ENCODE measurements at places on chromosomes 13 and 19.
A peak's percentile ranks its signal among the peaks of the same experiment; 100 is the strongest.

DNA sequence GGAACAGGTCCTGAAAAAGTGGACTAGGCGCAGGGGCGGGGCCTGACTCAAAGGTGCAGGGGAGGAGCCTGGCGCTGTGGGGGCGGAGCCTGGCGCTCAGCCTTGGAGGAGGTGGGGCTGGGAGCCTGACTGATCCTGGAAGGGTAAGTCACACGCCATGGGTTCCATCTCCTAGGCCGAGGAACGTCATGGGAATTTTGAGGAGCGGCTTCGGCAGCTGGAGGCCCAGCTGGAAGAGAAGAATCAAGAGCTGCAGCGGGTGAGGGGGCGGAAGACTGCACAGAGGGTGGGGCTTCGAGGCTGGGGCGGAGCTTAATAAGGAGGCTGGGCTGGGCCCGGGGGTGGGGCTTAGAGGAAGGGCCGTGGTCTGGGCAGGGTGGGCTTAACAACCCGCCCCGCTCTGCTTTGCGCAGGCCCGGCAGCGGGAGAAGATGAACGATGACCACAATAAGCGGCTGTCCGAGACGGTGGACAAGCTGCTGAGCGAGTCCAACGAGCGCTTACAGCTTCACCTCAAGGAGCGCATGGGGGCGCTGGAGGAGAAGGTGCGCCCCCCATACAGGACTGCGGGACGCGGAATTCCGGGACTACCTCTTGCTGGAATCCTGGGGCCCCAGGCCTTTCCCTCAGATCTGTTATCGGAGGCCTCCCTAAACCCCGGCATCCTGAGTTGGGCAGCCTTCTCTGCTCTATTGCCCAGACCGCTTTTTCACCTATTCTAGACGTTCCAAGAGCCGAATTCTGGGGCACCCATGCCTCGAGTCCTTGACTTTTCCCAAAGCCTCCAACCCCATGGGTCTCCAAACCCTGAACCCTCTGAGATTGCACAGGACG, 14.5 kb downstream of the PPFIA3 start:
- no peaks in the 10 kb centered on the region for H3K36me3 ChIP-seq
- peaks cover 16% of the 10 kb centered on the region for H3K27me3 ChIP-seq
- H3K4me3 ChIP-seq, result peak overlapping the region; percentile 50
- H3K4me1 ChIP-seq, result peaks cover 18% of the 10 kb centered on the region
- H3K27ac ChIP-seq, result peak overlapping the region; percentile 44

GRCh38 chr19:11414544-11414943, 4.6 kb downstream of the RGL3 start:
- DNase-seq, result no peak
- H3K27ac ChIP-seq, result no peak overlapping the region
- H3K36me3 ChIP-seq, result no peaks in the 10 kb centered on the region
- H3K4me3 ChIP-seq, result no peak overlapping the region
- no peaks in the 10 kb centered on the region for H3K4me1 ChIP-seq

GRCh38 chr13:32413284-32413683, 14.6 kb downstream of the N4BP2L1 start:
- H3K27ac ChIP-seq, result no peak overlapping the region
- H3K27me3 ChIP-seq, result no peaks in the 10 kb centered on the region
- H3K4me3 ChIP-seq, result no peak overlapping the region
- H3K4me1 ChIP-seq, result peaks cover 33% of the 10 kb centered on the region
- no peak for DNase-seq

- H3K36me3 ChIP-seq, result peaks cover 20% of the 10 kb centered on the region
- no peak overlapping the region for H3K4me3 ChIP-seq
- H3K27me3 ChIP-seq, result no peaks in the 10 kb centered on the region
- no peak overlapping the region for H3K27ac ChIP-seq
- DNase-seq, result no peak
- H3K4me1 ChIP-seq, result peaks cover 22% of the 10 kb centered on the region
These were observed 22.9 kb upstream of the ADGRE1 start for GRCh38 chr19:6864325-6864940.

- peak overlapping the region; percentile 88 for H3K27ac ChIP-seq
- H3K4me1 ChIP-seq, result peaks cover 24% of the 10 kb centered on the region
- peaks cover 11% of the 10 kb centered on the region for H3K36me3 ChIP-seq
- DNase-seq, result no peak
- H3K4me3 ChIP-seq, result peak overlapping the region; percentile 85
- H3K27me3 ChIP-seq, result peaks cover 86% of the 10 kb centered on the region
These were observed 18.4 kb downstream of the NFIX start for GRCh38 chr19:13013649-13014048.

DNA sequence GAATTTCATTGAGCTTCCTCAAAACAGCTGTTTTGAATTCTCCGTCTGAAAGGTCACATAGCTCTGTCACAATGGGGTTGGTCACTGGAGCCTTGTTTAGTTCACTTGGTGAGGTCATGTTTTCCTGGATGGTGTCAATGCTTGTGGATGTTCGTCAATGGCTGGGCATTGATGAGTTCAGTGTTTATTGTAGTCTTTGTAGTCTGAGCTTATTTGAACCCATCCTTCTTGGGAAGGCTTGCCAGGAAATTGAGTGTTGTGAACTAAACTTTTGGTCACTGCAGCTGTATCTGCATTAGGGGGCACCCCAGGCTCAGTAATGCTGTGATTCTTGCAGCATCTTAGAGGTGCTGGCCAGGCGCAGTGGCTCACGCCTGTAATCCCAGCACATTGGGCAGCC, 22.0 kb downstream of the BLOC1S3 start:
- peak overlapping the region; percentile 42 for H3K27ac ChIP-seq
- H3K27me3 ChIP-seq, result no peaks in the 10 kb centered on the region
- H3K4me3 ChIP-seq, result no peak overlapping the region
- no peak for DNase-seq
- H3K36me3 ChIP-seq, result no peaks in the 10 kb centered on the region

DNA sequence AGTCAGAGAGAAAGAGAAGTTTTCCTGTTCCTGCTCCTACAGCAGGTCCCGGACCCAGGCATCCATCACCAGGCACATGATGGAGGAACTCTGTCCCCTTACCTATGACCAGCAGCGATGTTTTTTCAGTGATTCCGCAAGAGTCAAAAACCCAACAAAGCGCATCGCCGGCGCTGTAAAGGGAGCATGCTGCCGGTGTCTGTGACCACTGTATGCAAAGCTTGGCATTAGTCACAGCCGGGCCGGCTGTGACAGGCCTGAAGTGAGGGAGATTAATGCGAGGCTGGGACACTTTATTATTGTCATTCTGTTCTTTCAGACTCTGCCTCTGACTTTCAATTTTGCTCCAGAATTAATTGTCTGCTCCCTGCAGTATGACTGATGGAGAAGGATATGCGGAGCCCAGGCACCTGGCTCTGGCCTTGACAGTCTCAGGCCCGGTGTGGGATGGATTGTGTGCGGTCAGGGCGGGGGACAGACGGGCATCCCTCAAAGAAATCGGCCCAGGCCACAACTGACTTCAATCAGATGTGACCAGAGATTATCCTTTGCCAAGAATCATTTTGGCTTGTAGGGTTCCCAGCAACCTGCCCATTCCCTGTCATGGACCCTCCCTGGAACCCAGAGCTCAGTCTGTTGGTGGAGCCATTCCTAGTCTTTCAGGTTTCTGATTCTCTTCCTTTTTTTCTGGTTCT, 462.0 kb upstream of the ZNF507 start:
- H3K27me3 ChIP-seq, result peaks cover under 1% of the 10 kb centered on the region
- H3K27ac ChIP-seq, result no peak overlapping the region
- no peaks in the 10 kb centered on the region for H3K36me3 ChIP-seq
- no peaks in the 10 kb centered on the region for H3K4me1 ChIP-seq
- no peak overlapping the region for H3K4me3 ChIP-seq

DNA sequence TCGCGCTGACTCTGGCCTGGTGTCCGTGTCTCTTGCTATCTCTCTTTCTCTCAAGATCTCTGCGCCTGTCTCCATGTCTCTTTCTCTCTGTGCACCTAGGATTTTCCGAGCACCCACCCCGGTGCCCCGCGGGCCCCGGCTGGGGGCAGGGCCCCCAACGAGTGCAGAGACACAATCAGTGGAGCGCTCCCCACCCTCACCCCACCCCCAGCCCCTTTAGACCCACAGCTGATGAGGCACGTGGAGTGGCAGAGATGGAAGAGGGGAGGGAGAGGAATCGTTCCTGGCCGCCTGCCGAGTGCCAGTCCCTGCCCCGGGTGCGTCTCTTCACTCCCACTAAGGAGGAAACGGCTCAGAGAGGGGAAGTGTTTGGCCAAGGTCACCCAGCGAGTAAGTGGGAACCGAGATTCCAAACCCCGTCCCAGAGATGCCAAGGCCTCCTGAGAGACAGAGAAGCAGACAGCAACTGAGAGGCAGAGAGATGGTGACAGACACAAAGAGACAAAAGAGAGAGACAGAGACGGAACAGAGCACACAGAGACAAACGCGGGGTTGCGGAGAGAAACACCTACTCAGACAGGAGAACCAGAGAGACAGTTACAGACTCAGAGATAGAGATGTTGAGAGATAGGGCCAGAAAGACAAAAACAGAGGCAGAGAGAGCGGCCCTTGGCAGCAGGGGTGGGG, 626 bp upstream of the BCL3 start:
- H3K27ac ChIP-seq, result peak overlapping the region; percentile 93
- DNase-seq, result no peak
- no peaks in the 10 kb centered on the region for H3K27me3 ChIP-seq
- peaks cover 59% of the 10 kb centered on the region for H3K4me1 ChIP-seq
- peak overlapping the region; percentile 85 for H3K4me3 ChIP-seq

DNA sequence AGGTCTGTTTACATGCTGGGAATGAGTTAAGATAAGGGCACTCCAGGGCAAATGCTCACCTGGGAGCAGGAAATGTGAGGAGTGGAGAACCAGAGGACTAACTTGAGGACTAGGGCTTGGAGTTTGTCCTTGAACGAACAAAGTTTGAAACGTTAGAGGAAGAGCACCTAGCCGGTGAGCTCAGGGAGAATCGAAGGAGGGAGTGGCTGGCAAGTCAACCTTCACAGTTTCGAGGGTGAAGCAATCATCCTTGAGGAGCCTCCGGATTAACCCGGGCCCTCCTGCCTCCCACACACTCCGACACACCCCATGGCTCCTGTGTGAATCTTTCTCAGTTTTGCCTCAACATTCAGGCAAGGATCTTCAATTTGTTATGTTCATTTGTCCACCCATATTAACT, 58.6 kb downstream of the LMO7 start:
- no peaks in the 10 kb centered on the region for H3K4me1 ChIP-seq
- DNase-seq, result no peak
- H3K36me3 ChIP-seq, result no peaks in the 10 kb centered on the region
- H3K27ac ChIP-seq, result no peak overlapping the region
- H3K27me3 ChIP-seq, result no peaks in the 10 kb centered on the region

- peaks cover 4% of the 10 kb centered on the region for H3K36me3 ChIP-seq
- no peak overlapping the region for H3K27ac ChIP-seq
- H3K4me1 ChIP-seq, result no peaks in the 10 kb centered on the region
- H3K4me3 ChIP-seq, result no peak overlapping the region
- DNase-seq, result no peak
These were observed 2.2 kb upstream of the CLEC17A start for GRCh38 chr19:14580623-14581237.

- DNase-seq, result no peak
- H3K4me1 ChIP-seq, result no peaks in the 10 kb centered on the region
- no peak overlapping the region for H3K4me3 ChIP-seq
- H3K36me3 ChIP-seq, result peaks cover 1% of the 10 kb centered on the region
- no peak overlapping the region for H3K27ac ChIP-seq
- H3K27me3 ChIP-seq, result no peaks in the 10 kb centered on the region
These were observed 62.4 kb upstream of the ADGRE5 start for GRCh38 chr19:14318873-14319272.
